Naive thymus-derived CD4-positive, alpha-beta T cell (primary cell): ENCODE measurements at places on chromosomes 7 and 10. TPM values are rescaled to one million over a fixed set of nuclear protein-coding genes. Genes with fewer than 3 reads are reported as not detected.

DNA sequence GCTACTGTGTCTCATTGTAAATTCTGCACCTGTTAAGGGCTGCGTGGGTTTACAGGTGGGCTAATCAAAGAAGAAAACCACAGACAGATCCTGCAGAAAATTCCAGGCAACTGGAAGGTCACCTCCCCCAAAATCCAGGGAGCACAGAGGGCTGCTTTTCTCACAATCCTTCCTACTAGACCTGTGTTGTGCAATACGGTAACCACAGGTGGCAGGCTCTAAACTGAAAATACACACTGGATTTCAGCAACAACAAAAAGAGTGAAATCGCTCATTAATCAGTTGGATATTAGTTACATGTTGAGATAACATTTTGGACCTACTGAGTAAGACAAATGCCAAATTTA is 83.2 kb downstream of the SLC16A9 start:
- DNase-seq: no peak
- no peak overlapping the region for H3K4me3 ChIP-seq
- H3K4me1 ChIP-seq: no peaks in the 10 kb centered on the region
- no peaks in the 10 kb centered on the region for H3K36me3 ChIP-seq
- no peak overlapping the region for H3K27ac ChIP-seq
- H3K27me3 ChIP-seq: no peaks in the 10 kb centered on the region

DNA sequence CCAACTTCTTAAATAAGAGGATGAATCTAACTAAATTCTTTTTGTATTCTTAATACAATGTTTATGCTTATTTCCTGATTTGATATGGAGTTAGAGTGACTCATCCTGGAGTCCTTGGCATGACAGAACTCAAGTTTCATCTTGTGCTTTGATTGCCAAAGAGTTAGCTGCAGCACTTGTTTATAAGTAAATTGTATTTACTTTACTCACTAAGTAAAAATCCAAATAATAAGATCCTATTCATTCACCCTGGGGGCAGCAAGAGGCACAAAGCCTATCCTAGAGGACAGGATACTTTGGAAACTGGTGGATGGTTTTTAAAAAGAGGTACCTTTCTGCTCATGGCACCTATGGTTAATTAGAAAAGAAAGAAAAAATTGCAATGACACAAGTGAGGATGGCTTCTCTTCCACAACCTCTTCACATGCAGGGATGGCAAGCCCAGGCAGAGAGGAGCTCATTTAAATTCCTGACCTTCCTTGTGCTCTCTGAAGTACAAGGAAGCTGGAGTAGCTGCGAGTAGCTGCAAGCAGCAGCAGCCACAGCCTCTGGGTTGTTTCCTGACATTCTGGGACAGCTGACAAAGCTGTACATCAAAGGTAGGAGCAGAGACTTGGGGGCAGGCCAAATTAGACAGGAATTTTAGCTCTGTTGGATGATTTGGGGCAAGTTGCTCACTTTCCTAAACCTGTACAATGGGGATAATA is 28.5 kb upstream of the CROT start:
- no peaks in the 10 kb centered on the region for H3K27me3 ChIP-seq
- no peak overlapping the region for H3K4me3 ChIP-seq
- DNase-seq: no peak
- no peaks in the 10 kb centered on the region for H3K36me3 ChIP-seq
- peaks cover 8% of the 10 kb centered on the region for H3K4me1 ChIP-seq
- H3K27ac ChIP-seq: no peak overlapping the region

- H3K4me1 ChIP-seq: no peaks in the 10 kb centered on the region
- no peaks in the 10 kb centered on the region for H3K27me3 ChIP-seq
- no peak overlapping the region for H3K4me3 ChIP-seq
- no peak overlapping the region for H3K27ac ChIP-seq
These were observed 467.0 kb upstream of the AKR1E2 start for GRCh38 chr10:4359003-4359402.

GRCh38 chr7:51689547-51689946 is 372.9 kb upstream of the COBL start:
- H3K27ac ChIP-seq: no peak overlapping the region
- DNase-seq: no peak
- H3K4me1 ChIP-seq: no peaks in the 10 kb centered on the region
- H3K4me3 ChIP-seq: no peak overlapping the region

GRCh38 chr7:44194562-44195145 is 5.4 kb upstream of the GCK start:
- no peaks in the 10 kb centered on the region for H3K27me3 ChIP-seq
- no peak for DNase-seq
- H3K27ac ChIP-seq: no peak overlapping the region
- no peaks in the 10 kb centered on the region for H3K4me1 ChIP-seq
- no peak overlapping the region for H3K4me3 ChIP-seq

- no peaks in the 10 kb centered on the region for H3K36me3 ChIP-seq
- no peak overlapping the region for H3K4me3 ChIP-seq
- H3K27me3 ChIP-seq: no peaks in the 10 kb centered on the region
- H3K4me1 ChIP-seq: no peaks in the 10 kb centered on the region
These were observed 199.6 kb upstream of the CELF2 start for GRCh38 chr10:10818082-10818481.

DNA sequence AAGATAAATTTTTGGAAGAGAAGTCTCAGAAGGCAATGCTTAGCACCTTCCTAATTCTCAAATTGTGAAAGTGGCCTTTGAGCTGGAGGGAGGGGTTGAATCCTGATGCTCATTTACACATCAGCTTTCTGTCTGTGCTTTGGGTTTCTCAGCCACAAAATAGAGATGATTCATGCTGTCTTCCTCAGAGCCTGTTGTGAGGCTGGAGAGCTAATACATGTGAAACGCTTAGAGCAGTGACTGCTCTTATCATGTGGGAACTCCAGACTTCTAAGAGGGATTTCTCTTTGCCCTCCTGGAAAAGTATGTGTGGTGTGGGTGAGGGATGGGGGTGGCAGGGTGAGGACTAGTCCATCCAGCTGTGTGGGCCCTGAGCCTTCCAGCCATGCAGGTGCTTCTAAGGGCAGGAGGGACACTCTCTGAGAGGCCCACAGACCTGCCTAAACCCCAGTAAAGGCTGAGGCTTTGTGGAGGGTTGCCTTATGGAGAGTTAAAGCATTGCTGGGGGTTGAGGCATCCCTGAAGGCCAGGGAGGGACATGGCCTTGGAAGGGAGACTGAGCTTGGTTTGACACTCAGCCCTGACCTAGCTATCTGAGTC is 4.8 kb upstream of the EVX1 start:
- H3K4me3 ChIP-seq: no peak overlapping the region
- H3K4me1 ChIP-seq: peaks cover 3% of the 10 kb centered on the region
- no peaks in the 10 kb centered on the region for H3K36me3 ChIP-seq
- peaks cover 28% of the 10 kb centered on the region for H3K27me3 ChIP-seq
- DNase-seq: no peak
- no peak overlapping the region for H3K27ac ChIP-seq

DNA sequence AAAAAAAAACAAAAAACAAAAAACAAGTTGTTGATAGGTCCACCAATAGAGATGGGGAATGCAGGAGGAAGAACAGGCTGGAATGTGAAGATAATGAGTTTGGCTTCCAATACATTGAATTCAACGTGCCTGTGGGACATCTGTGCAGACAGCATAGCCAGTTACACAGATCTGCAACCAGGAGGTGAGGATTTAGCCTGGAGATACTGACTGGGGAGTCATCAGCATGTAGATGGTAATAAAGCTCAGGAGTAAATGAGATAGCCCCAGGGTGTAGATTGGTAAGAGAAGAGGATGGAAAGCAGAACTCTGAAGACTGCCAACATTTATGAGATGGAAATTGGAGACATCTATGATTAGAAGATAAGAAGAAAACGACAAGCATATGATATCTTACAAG is 4.7 kb upstream of the TRIM8 start:
- H3K36me3 ChIP-seq: peaks cover 5% of the 10 kb centered on the region
- no peak for DNase-seq
- H3K4me1 ChIP-seq: peaks cover 22% of the 10 kb centered on the region
- no peaks in the 10 kb centered on the region for H3K27me3 ChIP-seq

GRCh38 chr7:48004032-48004431 is 24.6 kb upstream of the HUS1 start:
- no peak overlapping the region for H3K4me3 ChIP-seq
- no peaks in the 10 kb centered on the region for H3K36me3 ChIP-seq
- no peak for DNase-seq
- no peak overlapping the region for H3K27ac ChIP-seq
- H3K27me3 ChIP-seq: no peaks in the 10 kb centered on the region

GRCh38 chr7:150753826-150754603 is 16.8 kb downstream of the GIMAP5 start:
- no peaks in the 10 kb centered on the region for H3K36me3 ChIP-seq
- H3K4me3 ChIP-seq: no peak overlapping the region
- peaks cover 70% of the 10 kb centered on the region for H3K4me1 ChIP-seq
- DNase-seq: no peak
- H3K27me3 ChIP-seq: no peaks in the 10 kb centered on the region

DNA sequence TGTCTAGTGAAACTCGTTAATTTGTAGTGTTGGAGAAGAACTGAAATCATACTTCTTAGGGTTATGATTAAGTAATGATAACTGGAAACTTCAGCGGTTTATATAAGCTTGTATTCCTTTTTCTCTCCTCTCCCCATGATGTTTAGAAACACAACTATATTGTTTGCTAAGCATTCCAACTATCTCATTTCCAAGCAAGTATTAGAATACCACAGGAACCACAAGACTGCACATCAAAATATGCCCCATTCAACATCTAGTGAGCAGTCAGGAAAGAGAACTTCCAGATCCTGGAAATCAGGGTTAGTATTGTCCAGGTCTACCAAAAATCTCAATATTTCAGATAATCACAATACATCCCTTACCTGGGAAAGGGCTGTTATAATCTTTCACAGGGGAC is 187.6 kb downstream of the CFTR start:
- H3K27me3 ChIP-seq: no peaks in the 10 kb centered on the region
- H3K36me3 ChIP-seq: no peaks in the 10 kb centered on the region
- no peak for DNase-seq
- no peak overlapping the region for H3K4me3 ChIP-seq
- no peaks in the 10 kb centered on the region for H3K4me1 ChIP-seq
- H3K27ac ChIP-seq: no peak overlapping the region

- no peaks in the 10 kb centered on the region for H3K36me3 ChIP-seq
- no peak overlapping the region for H3K4me3 ChIP-seq
- no peaks in the 10 kb centered on the region for H3K4me1 ChIP-seq
- no peaks in the 10 kb centered on the region for H3K27me3 ChIP-seq
- no peak for DNase-seq
- no peak overlapping the region for H3K27ac ChIP-seq
These were observed 119.9 kb downstream of the MBL2 start for GRCh38 chr10:52652431-52653262.

DNA sequence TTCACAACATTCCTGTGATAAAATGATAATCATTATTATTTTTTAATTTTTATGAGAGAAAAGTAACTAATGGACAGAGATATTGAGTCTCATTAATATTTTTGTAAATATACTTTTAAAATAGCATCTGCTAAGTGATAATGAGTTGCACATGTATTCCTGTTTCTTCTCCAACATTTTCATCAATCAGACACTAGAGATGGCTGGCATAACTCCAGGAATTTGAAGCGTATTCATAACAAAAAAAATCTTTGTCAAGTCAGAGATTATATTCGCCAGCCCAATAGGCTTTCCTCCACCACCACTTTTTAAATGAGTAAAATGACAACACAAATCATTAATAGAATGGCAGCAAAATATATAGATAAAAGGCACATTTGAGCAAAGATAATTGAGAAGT is 524.0 kb upstream of the KCND2 start:
- H3K4me1 ChIP-seq: no peaks in the 10 kb centered on the region
- H3K27me3 ChIP-seq: no peaks in the 10 kb centered on the region
- no peaks in the 10 kb centered on the region for H3K36me3 ChIP-seq
- no peak overlapping the region for H3K27ac ChIP-seq

GRCh38 chr10:17586821-17587234 is 30.3 kb downstream of the HACD1 start:
- no peak overlapping the region for H3K4me3 ChIP-seq
- DNase-seq: no peak
- H3K27ac ChIP-seq: no peak overlapping the region
- H3K27me3 ChIP-seq: no peaks in the 10 kb centered on the region
- H3K4me1 ChIP-seq: no peaks in the 10 kb centered on the region
- no peaks in the 10 kb centered on the region for H3K36me3 ChIP-seq

The TSC22D4 gene
- 124 TPM for total RNA-seq

The NACAD gene
- total RNA-seq: not detected in 2 replicates

The IRF5 gene
- total RNA-seq: 1.7 TPM

The CACNB2 gene
- total RNA-seq: not detected

The SFMBT2 gene
- 38.6 TPM for total RNA-seq

The LRRC17 gene
- not detected for total RNA-seq

The SEMA4G gene
- 0.88 TPM for total RNA-seq

The NODAL gene
- not detected for total RNA-seq

The HOXA10 gene
- not detected for total RNA-seq
